Effector memory CD8-positive, alpha-beta T cell (primary cell): ENCODE measurements at places on chromosomes 11 and 22.

DNA sequence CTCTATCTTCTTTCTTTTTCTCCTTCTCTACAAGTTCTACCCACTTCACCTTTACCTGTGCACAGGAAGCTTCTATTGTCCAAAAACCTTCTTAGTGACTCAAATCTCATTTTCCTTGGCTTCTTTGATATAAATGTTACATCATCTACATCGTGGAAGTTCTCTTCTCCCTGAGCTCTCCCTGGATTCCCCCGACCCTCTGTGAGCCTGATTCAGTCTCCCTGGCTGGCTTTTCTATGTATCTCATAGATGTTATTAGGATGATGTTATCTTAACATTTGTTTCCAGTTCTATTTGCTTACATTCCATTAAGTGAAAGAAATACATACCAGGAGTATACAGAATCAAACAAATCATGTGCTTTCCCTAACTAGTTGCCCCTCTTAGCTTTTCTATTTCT is 235.8 kb upstream of the PITPNB start:
- no peak for DNase-seq

GRCh38 chr11:112826026-112826425 is 135.2 kb upstream of the NCAM1 start:
- DNase-seq: no peak

- no peak for DNase-seq
Observed at GRCh38 chr11:116422956-116423600, 349.7 kb downstream of the BUD13 start.

DNA sequence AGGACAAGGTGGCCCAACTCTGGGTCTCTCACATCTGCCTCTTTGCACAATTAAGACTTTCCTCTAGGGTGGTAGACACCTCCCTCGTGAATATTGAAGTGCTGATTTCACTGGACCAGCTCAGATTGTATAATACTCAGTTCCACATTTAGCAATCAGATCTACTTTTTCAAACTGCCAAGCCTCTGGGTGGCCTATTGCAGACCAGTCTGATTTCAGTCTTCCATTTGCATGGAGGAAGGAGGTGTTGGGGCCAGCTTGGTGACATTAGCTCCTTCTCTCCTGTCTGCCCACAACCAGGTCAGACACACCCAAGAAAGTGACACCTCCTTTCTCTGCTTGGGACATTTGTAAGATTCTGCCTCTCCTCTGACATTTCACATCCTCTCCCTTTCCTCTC is 78.2 kb downstream of the PPFIBP2 start:
- no peak for DNase-seq

DNA sequence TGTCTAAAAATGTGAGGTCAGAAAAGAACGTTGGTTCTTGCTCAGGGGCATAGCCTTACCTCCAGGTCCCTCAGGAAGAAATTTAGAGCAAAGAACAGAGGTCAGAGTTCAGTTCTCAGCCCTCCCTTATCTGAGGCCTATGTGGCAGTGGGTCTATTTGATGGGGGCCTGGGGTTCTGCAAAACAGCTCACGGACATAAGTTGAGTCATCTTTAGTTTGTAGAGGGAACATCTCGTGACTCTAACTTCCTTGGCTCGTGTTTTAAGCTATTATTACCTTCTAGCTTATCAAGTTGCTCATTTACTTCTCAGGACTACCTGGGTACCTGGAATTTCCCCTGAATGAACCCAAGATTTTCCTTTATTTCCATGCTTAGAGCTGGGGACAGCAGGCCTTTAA is 91.3 kb upstream of the AMOTL1 start:
- DNase-seq: no peak

GRCh38 chr11:32006799-32007388 is 84.0 kb upstream of the RCN1 start:
- no peak for DNase-seq

- no peak for DNase-seq
Observed at GRCh38 chr11:76770642-76771445, 12.3 kb upstream of the TSKU start.

GRCh38 chr11:46640036-46640788 is 22.9 kb downstream of the ATG13 start:
- no peak for DNase-seq
